CD4-positive, alpha-beta T cell treated with Interleukin-6 at 100 ng/mL for 8 hours (primary cell): ENCODE measurements at places on chromosomes 7 and 10.

GRCh38 chr7:80999771-81000170 lies 80.9 kb upstream of the SEMA3C start:
- DNase-seq = no peak

GRCh38 chr10:102243309-102243708 lies 2.0 kb upstream of the PITX3 start:
- DNase-seq = no peak

DNA sequence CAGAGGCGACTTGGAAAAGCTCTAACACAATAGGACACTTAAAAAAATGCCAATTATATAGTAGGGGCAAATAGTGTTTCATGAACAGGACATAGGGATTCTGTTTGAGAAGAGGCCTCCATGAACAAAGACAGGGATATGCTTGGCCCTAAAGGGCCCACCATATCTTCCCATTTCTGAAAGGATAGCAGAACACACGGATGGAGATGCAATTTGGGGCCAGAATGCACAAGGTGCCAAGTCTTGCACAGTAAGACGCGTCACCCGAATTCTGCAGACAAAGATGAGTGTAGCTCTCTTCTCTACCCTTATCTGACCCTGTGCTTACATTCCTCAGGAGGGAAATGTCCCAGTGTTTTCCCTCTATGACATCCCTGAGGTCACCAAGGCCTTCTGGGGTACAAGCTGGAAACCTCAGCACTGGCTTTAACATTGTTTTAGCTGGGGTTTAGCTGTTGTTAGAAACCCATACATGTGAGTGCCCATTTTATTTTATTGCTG lies 12.8 kb downstream of the PRKCQ start:
- no peak for DNase-seq

- no peak for DNase-seq
Observed at GRCh38 chr7:123633553-123633952, 22.1 kb upstream of the LMOD2 start.

GRCh38 chr7:147771344-147771743 lies 819.2 kb upstream of the C7orf33 start:
- no peak for DNase-seq

GRCh38 chr10:109952526-109952925 lies 29.2 kb upstream of the XPNPEP1 start:
- DNase-seq = no peak

DNA sequence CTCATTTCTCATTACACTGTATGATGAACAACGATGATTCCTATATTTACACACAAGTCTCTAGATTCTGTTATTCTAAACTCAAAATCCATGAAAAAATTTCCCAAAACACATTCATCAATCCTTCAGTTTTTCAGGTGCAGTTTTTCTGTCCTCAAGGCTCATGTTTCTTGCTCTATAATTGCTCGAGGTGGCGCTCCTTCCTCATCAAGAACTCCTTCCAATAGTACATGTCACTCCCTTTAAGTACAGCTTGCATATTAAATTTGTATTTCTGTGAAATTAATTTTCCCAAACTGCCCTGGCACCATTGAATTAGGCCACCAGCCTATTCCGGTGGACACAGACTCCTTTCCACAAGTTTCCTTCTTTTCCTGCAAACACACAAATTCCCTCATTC lies 188.7 kb upstream of the MINDY3 start:
- no peak for DNase-seq

- DNase-seq = no peak
Observed at GRCh38 chr7:10412422-10413019, 561.2 kb upstream of the PHF14 start.

GRCh38 chr7:17965603-17966002 lies 25.3 kb upstream of the SNX13 start:
- DNase-seq = no peak

DNA sequence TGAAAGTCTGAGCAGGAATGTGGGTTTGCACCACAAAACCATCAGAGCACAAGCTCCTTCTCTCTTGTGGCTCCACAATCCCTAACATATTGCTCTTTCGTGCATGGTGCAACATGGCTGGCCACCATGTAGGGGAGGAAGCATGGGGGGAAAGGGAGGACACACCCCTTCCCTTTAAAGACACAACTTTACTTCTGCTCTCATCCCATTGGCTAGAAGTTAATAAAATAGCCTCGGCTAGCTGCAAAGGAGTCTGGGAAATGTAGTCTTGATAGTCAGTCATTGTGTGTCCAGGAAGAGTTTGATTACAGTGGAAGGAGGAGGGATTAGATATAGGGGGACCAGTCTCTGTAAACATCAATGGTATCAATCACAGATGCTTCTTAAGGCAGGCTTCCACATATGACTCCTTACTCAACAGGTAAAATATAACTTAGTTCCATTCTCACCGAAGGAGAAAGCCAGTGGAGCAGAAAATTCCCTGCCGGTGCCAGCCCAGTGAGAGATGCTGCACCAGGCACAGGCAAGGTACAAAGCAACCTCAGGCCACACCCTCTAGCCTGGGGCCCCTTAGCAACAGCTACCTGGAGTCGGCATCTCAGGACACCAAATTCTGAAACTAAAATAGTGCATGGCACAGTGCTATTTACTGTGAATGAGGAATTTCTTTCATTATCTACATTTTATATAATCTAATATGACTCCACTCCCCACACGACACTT lies 124.7 kb upstream of the CTBP2 start:
- no peak for DNase-seq
